ENCODE measurements at places on chromosomes 12 and 14.

- peak; percentile 64 for DNase-seq
These were observed 105.9 kb upstream of the BCAT1 start for GRCh38 chr12:25054783-25055144.

- peak; percentile 42 for DNase-seq
These were observed 2.5 kb downstream of the SLC38A1 start for GRCh38 chr12:46266382-46266791.

GRCh38 chr12:127980585-127980984 lies 286.4 kb upstream of the TMEM132C start:
- DNase-seq: no peak

DNA sequence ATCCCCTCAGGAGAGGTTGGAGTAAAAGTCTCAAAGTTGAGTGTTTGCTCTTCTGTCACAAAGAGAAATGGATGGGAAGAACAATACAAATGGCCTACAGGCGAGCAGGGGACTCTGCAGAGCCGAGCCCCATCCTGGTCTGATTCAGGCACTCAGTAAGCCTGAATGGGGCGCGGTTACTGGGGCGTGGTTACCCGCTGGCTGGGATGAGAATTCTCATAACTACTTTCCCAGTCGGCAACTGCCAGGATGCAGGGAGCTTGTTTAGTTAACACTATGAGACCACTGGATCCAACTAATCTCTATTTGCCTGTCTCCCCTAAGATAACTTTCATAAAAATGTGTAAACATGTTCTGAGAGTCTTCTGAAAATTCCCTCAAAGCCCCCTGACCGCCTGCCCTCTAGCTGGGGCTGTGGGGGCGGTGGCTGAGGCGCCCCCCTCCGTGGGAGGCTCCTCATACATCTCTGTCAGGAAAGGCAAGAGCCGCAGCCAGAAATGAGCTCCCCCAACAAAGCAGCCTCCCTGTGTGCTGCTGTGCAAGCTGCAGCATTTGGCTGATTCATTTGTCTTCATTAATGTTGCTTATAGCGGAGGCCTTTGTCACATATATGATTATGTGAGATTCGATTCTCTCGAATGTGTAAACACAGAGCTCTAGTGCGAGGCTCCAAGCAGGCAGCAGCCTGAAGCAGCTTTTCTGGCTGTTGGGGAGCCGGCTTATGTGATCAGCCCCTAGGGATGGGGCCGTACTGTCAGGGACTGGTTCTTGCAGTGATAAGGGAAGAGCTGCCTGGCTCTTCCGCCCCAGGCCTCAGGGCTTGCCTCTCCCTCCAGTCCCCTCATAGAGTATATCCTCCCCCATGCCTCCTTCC lies 126.1 kb upstream of the ARHGAP5 start:
- no peak for DNase-seq

DNA sequence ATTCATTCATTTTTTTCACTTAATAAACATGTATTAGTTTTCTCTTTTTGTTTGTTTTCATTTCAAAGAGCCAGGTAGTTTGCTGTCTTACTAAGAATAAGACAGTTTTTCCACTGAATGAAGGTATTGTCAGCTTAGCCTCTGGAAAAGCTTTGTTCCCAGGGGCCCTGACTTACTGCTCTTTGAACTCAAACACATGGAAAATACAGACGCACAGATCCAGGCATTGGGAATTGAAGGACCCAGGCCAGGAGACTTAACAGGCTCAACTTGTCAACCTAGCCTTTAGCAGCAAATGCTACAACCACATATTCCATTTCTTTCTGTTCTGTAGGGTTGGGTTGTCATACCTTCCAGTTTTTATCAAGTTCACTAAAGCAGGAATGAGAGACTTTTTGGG lies 38.5 kb upstream of the SLCO1C1 start:
- no peak for DNase-seq

GRCh38 chr14:98721061-98721460 lies 550.9 kb downstream of the BCL11B start:
- peak; percentile 87 for DNase-seq

- no peak for DNase-seq
These were observed 35.4 kb upstream of the ATP23 start for GRCh38 chr12:57905812-57906475.

- no peak for DNase-seq
These were observed 6.5 kb downstream of the TMEM119 start for GRCh38 chr12:108591267-108591980.

DNA sequence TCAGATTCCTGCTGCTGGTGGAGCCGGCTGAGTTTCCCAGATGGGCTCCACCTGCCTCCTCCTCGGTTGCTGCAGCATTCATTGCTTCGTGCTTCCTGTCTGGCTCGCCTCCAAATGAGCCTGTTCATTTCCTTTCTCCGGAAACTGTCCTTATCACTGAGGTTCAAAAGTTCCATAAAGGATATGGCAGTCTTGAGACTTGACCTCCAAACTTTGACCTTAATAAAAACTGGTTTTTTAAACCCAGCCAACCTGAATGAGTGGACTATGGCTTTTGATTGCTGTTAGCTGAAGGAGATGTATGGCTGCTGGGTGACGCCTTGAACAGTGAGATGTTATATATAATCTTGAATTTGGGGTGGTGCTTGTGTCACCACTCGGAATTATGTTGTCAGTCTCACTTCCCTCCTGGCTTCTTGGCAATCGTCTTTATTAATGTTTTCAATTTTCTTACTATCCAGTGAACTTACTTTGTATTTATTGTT lies 62.7 kb downstream of the RASSF3 start:
- peak; percentile 18 for DNase-seq

DNA sequence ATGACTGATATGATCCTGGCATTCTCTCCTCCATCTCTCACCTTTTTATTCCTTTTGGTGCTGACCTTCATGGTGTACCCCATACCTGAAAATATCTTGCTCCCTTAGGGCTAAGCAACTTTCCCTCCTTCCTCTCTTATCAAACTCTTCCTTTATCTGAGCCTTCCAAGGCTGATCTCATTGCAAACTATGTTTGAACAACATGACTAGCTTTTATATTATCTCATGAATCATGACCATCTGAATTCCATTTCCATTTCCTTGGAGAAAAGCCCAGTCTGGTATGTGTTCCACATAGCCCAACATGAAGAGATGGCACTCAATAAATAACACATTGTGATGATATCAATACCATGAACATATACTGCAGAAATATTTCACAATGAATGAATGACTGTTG lies 111.6 kb downstream of the TSPAN8 start:
- no peak for DNase-seq

- no peak for DNase-seq
These were observed 19.5 kb downstream of the IRF2BPL start for GRCh38 chr14:77009014-77009413.

- no peak for DNase-seq
These were observed 44.7 kb upstream of the AMIGO2 start for GRCh38 chr12:47124451-47124850.

DNA sequence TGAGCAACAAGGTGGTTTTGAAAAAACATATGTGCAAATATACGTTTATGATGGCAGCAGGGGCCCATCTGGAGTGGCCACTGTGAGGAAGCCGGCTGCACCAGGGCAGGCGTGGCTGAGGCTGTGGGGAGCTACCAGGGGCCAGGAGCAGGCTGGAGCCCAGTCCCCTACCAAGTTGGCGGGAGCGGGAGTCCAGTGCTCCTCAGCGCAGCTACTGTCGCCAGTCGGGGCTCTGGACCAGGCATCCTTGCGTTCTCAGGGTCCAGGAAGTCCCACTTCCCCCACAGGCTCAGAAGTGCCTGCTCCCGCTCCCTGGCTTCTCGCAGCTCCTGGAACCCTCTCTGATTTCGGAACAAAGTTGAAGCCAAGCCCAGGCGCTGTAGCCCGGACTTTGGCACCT lies 1377.5 kb upstream of the FLRT2 start:
- DNase-seq: no peak

DNA sequence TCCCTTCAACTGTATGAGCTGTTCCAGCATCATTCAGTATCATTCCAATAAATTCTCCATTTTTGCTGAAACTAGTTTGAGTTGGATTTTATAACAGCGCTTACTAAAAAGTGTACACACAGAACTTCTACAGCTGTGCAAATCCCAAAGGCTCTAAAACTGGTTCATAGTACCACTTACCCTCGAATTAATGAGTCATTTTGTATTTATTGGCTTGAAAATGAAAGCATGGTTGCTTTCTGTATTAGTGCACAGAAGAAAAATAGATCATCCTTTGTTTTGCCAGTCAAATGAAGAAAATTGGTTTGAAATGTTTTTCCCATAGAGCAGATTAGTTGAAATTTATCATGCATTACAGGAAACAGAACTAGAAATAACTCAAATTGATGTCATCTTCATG lies 268.3 kb upstream of the CPNE8 start:
- DNase-seq: no peak

DNA sequence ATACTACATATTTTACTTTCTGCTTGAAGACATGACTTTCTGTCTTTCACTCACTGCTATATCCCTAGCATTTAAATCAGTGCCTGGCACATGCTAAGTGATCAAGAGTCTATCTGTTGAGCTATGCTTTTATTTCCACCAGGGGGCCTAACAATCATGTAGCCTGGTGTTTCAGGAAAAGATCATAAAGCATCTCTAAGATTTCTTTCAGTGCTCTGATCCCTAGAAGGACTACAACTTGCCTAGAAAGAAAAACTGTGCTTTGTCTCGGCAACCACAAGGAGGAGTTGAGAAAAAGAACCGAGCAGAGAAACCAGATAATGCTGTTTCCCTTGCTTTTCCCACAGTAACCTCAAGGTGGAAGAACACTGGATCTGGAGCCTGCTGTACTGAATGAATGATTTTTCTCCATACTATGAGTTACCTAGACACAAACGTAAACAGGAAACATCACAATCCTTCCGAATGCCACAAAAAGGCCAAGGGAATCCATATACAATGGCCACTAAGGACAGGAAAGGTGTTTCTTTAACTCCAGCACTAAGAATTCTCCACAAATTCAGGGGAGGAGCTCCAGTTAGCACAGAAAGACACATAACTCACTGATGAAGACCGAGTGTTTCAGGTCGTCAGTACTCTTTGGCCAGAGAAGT lies 1.2 kb downstream of the CRY1 start:
- peak; percentile 20 for DNase-seq

DNA sequence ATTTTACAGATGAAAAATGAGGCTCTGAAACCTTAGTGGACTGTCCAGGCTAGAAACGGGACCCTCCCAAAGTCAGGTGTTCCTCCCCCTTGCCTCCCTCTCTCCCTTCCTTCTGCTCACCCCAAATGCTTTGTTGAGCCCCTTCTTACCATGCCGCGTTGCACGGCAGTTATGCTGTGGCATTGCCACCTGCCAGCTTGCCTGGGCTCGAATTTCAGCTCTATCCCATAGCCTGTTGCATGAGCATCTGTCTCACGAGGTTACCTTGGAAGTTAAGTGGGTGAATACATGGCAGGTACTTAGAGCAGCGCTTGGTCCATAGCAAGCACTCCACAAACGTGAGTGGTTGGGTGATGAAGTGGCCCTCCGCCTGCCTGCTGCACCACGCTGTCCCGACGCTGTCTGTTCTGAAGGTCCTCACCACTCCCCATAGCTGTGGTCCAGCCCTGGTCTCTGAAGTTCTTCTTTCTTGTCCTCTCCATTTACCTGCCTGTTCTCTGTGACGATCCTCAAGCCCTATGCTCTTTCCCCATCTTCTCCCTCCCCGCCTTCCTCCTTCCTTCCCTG lies 269.9 kb downstream of the CACNA1C start:
- DNase-seq: no peak

GRCh38 chr12:46676396-46676795 lies 149.4 kb downstream of the SLC38A4 start:
- DNase-seq: no peak

- DNase-seq: no peak
These were observed 243.3 kb upstream of the KRR1 start for GRCh38 chr12:75754698-75755097.

- DNase-seq: no peak
These were observed 701.2 kb upstream of the FBXO33 start for GRCh38 chr14:40133463-40133862.

DNA sequence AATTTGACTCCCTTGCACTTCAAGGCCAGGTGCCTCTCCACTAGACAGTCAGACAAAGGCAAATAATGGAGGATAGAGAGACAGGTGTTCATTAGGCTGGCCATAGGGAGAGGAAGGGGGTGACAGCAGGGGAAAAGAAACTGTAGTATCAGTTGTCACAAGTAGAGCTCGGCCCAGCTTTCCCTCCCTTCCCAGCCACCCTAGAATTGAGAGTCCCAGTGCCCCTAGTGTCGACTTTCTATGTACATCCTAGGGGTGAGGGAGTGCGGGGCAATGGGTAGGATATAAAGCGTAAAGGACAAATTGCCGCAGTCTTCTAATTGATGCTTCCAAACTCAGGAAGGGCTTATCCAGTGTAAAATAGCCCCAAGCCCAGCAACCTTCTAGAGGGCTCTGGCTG lies 39.0 kb downstream of the BAZ2A start:
- no peak for DNase-seq

DNA sequence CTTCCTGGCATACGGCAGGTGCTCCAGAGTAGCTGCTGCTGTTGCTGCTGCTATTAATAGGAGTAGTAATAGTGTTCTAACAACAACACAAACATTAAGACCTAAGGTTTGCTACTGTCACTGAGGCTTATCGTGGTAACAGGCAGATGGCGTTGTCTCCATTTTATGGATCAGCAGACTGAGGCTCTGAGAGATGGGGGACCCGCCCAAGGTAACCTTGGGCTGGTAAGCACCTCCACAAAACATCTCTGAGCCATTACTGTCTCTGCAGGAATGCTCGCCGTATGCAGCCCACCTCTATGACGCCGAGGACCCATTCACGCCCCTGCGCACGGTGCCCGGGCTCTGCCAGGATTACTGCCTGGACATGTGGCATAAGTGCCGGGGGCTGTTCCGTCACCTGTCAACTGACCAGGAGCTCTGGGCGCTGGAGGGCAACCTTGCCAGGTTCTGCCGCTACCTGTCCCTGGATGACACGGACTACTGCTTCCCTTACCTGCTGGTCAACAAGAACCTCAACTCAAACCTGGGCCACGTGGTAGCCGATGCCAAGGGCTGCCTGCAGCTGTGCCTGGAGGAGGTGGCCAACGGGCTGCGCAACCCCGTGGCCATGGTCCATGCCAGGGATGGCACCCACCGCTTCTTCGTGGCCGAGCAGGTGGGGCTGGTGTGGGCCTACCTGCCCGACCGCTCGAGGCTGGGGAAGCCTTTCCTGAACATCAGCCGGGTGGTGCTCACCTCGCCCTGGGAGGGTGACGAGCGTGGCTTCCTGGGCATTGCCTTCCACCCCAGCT lies 7.2 kb downstream of the HHIPL1 start:
- DNase-seq: no peak
